ENCODE measurements at places on chromosomes 12 and 14. TPM values are rescaled to one million over a fixed set of nuclear protein-coding genes. Genes with fewer than 3 reads are reported as not detected.

Gene PLBD1
- total RNA-seq = not detected

Gene GALNT6
- 12.4 TPM for total RNA-seq

Gene FLVCR2
- total RNA-seq = 2.9 TPM

Gene C3AR1
- total RNA-seq = 0.60 TPM

Gene KRT80
- not detected for total RNA-seq

Gene FRS2
- total RNA-seq = 13.1 TPM

Gene BATF
- 213 TPM for total RNA-seq

Gene SYCP3
- 0.44 TPM for total RNA-seq

Gene OAS3
- 50.1 TPM for total RNA-seq

Gene MFAP5
- not detected for total RNA-seq

Gene LRTM2
- not detected for total RNA-seq

Gene HOXC4
- not detected for total RNA-seq

Gene PLEKHD1
- total RNA-seq = not detected

Gene GUCY2C
- not detected for total RNA-seq

Gene NEUROD4
- total RNA-seq = 0.05 TPM

Gene REM2
- 0.39 TPM for total RNA-seq

Gene SVOP
- total RNA-seq = not detected

Gene HAL
- total RNA-seq = 0.37 TPM

Gene SCYL2
- total RNA-seq = 38.9 TPM

Gene ANO4
- not detected for total RNA-seq

Gene GPRC5A
- total RNA-seq = not detected

Gene AKAP6
- 0.21 TPM for total RNA-seq
